ENCODE measurements at places on chromosomes 6 and 20.
A peak's percentile ranks its signal among the peaks of the same experiment; 100 is the strongest.

DNA sequence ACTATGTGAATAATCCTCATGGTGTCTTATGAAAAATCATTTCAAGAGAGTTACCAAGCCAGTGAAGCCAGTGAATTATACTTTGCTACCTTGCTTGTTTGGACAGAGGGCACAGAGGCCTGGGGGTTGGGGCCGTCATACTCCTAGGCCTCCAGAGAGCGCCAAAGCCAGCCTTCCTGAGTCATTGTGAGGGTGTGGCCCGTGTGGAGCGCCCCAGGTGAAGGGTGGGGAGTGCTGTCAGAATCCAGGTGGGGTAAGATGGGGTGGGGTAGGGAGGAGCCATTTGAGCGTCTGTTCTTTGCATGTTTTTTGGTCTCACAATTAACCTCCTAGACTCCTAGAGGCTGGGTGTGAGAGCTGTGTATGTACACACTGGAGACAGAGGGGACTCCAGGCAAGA, 71.1 kb downstream of the PERP start:
- no peak for DNase-seq

GRCh38 chr6:140921366-140922226, 1211.1 kb upstream of the GJE1 start:
- no peak for DNase-seq

DNA sequence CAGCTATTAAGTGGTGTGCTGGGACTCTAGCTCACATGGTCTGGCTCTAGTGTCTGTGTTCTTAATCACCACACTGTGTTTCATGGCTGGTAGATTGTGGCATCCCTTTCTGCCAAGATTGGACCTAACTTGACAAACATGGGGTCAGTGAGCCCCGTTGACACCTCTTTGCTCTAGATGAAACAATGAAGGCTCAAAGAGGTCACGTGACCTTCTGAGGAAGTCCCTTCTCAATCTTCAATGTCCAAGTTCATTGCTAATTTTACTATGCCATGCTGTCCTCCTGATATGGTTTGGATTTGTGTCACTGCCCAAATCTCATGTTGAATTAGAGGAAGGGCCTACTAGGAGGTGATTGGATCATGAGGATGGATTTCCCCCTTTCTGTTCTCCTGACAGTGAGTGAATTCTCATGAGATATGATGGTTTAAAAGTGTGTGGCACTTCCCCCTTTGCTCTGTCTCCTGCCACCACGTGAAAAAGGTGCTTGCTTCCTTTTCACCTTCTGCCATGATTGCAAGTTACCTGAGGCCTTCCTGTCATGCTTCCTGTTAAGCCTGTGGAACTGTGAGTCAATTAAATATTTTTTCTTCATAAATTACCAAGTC, 177.8 kb upstream of the MYLIP start:
- no peak for DNase-seq

GRCh38 chr6:87070741-87071140, 24.2 kb downstream of the CGA start:
- no peak for DNase-seq

GRCh38 chr20:35842361-35842760, 70.5 kb downstream of the PHF20 start:
- no peak for DNase-seq

DNA sequence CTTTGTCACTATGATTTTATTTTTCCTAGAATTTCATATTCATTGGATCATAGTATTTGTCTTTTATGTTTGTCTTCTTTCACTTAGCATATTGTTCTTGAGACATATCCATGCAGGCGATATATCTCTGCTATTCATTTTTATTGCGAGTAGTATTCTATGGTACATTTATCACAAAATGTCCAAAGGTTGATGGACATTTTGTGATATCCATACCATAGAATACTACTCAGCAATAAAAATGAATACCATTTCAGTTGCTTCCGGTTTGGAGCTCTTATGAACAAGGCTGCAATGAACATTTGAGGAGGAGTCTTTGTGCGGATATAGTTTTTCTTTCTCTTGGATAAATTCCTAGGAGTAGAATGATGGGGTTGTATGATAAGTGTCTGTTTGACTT, 28.8 kb upstream of the EYA2 start:
- no peak for DNase-seq

- DNase-seq: peak; percentile 84
Observed at GRCh38 chr6:156848533-156848932, 71.4 kb downstream of the ARID1B start.

DNA sequence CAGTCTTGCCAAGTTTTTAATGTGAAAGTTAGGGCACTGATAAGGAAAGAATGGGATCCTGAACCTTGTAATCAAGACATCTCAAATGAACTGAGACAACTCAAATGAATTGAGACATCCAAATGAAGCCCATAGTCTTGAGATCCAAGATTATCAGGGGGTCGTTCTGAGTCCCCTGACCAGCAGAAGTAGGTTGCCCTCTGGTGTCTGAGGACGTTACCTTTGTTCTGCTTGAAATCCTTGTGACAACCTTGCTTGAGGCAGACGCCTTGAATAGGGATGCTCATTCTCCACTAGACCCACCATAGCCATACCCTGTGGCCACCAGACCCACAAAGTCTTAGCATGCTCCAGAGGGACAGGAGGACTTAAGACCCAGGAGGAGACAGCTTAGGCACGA, 37.7 kb downstream of the ZBTB9 start:
- DNase-seq: no peak

GRCh38 chr6:157880534-157880933, 57.5 kb downstream of the SNX9 start:
- DNase-seq: no peak

- no peak for DNase-seq
Observed at GRCh38 chr20:24833592-24833991, 115.5 kb upstream of the CST7 start.

DNA sequence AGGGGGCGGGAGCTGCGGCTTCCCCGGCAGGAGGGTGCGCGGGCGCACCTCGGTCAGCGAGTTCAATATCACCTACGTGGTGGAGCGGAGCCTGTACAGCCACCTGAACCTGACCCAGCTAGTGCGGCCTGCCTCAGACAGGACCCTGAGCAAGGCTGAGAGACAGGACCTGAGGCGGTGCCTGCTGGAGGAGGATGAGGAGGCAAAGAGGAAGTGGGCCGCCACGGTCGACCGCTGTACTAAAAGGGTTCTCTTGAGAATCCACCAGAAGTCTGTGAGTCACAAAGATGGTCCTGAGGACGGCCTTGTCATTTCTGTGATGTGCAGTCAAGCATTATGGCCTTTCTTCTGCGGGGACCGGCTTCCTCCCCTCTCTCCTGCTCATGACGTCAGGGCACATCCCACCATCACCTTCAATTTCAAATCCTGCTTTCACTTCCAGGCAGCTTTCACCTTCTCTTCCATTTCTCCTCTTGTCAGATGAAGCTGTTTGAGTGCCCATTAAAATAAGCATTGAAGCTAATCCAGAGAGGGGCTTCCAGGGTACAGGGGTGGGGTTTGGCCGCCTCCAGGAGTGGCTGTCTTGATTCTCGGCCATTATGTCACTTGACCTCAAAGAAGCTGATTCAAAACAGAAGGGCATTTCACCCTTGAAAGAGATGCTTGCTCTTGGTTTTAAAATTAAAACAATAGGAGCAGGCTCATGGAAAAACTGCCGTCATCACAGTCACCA, 177.6 kb downstream of the SASH1 start:
- DNase-seq: no peak

DNA sequence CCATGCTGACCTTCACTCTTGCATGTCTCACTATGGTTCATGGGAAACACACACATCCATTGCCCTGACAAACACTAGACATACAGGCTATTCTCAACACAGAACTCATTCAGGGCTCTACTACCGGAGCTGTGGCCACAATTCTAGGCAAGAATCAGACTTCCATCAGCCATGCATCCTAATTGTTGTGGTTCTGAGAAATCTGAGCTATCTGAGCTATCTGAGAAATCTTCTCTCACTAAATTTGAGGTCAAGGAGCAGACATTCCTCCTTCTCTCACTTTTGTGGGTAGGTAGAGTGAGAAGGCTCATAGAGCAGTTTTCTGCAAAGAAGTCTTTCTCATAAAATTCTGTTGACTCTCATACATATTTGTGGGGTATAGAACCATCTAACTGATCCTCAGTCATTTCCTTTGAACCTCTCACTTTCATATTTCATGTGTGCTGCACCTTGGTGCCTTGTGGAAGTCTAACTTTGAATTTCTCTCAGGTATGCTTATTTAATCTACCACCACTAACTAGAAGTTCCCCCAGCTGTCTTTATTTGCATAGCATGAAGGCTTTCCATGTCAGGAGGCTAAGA, 43.6 kb downstream of the ADGRF1 start:
- DNase-seq: no peak

DNA sequence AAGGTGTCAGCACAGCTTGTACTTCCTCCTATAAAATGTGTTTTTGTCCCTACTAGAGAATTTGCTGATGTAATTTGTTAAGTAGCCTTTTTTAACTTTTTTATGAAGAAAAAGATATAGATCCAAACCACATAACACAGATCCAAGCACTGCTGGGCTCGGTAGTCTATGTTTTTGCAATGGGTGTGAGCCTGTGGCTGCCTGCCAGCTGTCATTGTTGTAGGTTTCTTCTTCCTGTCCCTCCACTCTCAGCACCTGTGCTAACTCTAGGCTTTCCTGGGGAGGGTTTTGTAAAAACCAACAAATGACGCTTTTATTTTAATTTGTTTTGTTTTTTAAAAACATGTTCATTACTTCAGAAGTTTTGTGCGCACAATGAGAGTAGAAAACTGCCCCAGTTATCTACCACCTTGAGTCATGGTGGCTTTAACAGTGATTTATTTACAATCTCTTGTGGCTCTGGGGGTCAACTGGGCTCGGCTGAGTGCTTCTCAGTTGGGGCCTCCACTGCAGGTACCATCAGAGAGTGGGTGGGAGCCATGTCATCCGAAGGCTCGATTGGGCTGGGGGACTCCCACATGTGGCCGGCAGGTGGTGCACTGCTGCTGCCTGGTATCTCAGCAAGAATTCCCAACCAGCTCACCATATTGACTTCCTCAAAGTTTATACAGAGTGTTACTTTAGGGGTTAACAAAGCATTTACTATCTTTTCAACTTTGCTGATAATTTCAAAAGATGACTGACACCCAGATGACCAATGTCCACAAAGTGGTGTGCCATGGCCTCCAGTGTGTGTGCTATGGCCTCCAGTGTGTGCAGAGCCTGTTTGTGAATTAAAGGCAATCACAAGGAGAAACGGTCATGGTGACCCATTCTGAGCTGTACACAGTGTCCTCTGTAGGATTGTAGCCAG, 3.0 kb upstream of the CCR6 start:
- no peak for DNase-seq

DNA sequence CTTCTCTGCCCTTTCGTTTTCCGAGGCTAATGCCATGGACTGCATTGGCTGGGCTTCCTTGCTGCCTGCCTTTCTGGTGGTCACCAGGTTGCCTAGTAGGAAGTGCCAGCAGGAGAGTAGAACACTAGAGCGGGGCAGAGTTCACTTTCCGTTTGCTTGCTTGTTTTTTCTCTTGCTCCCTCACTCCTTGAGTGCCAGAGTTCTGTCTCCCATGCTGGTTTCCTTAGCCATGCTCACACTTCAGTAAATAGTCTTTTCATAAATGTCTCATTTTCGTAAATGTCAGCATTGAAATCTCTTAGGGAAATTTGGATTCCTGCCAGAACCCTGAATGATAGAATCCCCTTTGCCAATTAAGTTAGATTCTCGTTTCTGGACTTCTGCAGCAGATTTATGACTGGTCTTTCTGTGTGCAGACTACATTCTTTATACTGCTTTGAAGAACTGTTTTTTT, 63.9 kb downstream of the FAM83B start:
- DNase-seq: no peak

DNA sequence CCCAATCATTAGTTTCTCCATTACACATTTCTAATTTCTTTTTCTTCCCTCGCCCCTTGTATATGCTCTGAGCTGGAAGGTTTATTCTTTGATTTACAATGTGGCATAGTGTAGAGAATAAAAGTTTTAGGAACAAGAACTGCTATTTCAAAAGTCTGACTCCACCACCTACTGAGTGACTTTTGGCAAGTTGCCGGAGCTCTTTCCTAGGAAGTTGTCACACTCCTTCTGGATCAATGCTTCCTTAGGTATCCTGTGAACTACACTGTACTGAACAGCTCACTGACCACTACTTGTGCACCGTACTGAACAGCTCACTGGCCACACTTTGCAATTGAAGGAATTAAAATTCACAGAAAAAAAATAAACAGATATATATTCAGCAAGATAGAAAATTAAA, 458.2 kb downstream of the FRK start:
- DNase-seq: no peak

DNA sequence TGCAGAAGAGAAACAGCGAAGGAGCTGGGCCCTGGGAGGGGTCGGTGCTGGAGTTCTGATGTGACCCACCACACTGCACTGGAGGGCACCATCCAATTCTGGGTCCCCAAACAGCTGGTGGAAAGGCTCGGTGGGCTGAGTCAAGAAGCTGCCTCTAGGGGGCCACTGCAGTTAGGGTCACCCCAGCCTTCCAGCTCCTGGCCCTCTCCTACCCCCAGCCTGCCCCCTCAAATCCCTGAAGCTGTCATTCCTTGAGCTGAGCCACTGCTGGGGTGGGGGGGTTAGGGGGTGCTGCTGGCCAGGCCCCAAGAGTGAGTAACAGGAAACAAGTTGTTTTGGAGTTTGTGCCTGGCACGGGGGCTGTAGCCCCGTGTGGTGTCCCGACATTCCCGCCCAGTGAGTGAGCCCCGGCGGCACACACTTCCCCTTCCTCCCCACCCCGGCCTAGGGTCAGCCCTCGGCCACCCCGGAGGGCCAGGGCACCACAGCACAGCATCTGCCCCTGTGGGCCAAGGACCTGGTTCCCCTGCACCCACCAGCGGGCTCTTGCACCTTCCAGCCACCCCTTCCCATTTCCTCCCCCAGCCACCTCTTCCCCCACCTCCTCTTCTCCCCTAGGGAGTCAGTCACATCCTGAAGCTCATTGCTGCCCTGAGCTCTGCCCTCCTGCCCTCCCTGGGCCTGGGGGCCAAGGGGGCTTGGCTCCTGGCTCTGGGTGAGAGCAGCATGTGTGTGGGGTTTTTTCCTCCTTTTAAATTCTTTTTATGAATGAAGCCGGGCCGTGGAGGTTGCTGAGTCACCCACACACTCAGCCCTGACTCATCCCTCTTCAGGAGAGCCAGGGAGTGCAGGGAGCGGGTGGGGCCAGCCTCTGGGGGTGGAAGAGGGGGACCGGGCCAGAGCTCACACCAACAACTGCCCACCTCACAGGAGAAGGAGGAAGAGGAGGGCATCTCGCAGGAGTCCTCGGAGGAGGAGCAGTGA, 4.6 kb downstream of the SMIM29 start:
- DNase-seq: no peak

DNA sequence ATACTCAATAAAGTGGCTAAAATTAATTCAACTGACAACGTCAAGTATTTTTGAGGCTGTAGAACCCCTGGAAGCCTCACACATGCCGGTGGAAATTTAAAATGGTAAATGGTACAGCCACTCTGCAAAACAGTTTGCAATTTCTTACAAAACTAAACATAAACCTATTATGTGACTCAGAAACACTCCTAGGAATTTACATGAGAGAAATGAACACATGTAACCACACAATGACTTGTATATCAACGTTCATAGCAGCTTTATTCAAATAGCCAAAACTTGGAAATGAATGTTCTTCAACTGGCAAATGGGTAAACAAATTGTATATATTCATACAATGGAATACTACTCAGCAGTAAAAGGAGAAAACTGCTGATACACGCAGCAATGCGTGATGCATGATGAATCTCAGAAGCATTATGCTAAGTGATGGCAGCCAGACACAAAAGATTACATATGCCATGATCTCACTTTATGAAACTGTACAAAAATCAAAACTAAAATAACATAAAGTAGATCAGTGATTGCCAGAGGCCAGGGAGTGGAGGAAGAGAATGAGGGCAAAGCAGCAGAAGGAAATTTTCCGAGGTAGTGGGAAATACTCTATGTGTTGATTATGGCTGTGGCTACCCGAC, 112.5 kb downstream of the FAM50B start:
- no peak for DNase-seq

GRCh38 chr6:12163149-12163548, 127.0 kb upstream of the EDN1 start:
- DNase-seq: no peak

Measured in left ventricle myocardium inferior (tissue), 1 donor.